Lower lobe of right lung (tissue), 2 donors: ENCODE measurements at places on chromosomes 1 and 21. TPM values are rescaled to one million over a fixed set of nuclear protein-coding genes. Genes with fewer than 3 reads are reported as not detected.

DNA sequence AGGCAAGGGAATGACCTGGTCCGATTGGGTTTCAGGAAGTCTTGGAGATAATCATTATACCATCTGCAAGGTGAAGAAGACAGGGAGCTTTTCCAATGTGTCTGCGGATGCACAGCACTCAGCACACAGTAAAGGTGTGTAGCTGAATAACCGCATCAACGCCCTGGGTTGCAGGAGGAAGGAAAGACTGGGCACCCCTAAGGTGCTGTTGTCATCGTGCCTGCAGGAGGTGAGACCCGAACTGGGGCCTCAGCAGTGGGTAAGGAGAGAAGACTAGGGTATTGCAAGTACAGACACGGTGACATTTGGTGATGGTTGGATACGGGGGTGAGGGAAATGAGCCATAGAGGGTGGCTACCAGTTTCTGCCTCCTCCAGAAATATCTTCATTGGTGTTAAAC lies 1.1 kb upstream of the TRIM62 start:
- H3K27me3 ChIP-seq, result no peaks in the 10 kb centered on the region
- no peak overlapping the region for H3K27ac ChIP-seq
- H3K4me1 ChIP-seq, result peaks cover 9% of the 10 kb centered on the region
- DNase-seq, result no peak
- H3K36me3 ChIP-seq, result no peaks in the 10 kb centered on the region

- H3K4me3 ChIP-seq, result no peak overlapping the region
- H3K4me1 ChIP-seq, result no peaks in the 10 kb centered on the region
- H3K27ac ChIP-seq, result no peak overlapping the region
These were observed 90.1 kb downstream of the TMEM53 start for GRCh38 chr1:44584167-44584566.

DNA sequence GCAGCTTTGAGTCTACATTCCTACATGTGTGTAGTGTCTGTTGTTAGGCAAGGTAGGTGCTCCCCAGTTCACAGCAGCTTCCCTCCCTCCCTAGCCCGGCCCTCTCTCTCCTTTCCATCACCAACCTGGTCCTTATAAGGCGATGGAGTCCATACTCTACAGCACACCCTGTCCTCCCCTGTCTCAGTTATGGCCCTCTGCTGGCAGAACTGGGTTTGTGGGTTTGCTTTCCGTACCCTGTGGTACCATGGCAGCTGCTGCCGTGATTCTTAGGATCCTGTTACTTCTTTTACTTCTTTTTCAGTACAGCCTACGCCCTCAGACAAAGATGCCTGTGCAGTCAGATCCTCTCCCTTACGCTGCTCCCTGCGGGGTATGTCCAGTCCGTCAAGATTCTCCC lies 31.7 kb downstream of the AK5 start:
- no peak for DNase-seq
- H3K4me1 ChIP-seq, result no peaks in the 10 kb centered on the region
- no peak overlapping the region for H3K27ac ChIP-seq
- H3K27me3 ChIP-seq, result no peaks in the 10 kb centered on the region
- no peaks in the 10 kb centered on the region for H3K36me3 ChIP-seq
- no peak overlapping the region for H3K4me3 ChIP-seq

- H3K36me3 ChIP-seq, result no peaks in the 10 kb centered on the region
- H3K27ac ChIP-seq, result no peak overlapping the region
- H3K4me1 ChIP-seq, result peaks cover 53% of the 10 kb centered on the region
- H3K27me3 ChIP-seq, result no peaks in the 10 kb centered on the region
- no peak overlapping the region for H3K4me3 ChIP-seq
These were observed 112.5 kb downstream of the RERE start for GRCh38 chr1:8704866-8705506.

DNA sequence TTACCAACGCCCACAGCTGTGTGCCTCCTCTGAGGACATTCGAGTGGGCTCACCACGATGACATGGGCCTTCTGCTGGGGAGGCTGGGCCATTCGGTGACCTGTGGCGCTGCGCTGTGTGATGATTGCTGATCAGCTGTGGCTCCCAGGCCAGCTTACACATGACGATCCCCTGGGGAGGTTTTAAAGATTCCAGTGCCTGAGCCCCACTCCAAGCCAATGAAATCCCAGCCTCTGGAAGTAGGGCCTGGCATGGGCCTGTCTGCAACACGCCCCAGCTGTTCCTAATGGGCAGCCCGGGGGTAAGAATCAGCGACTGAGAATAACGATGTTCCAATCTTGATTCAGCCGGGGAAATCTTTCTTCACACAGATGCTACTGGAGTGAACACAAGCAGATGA lies 153.7 kb downstream of the KCNJ6 start:
- H3K4me3 ChIP-seq, result no peak overlapping the region
- no peaks in the 10 kb centered on the region for H3K36me3 ChIP-seq
- DNase-seq, result no peak
- H3K27ac ChIP-seq, result no peak overlapping the region

DNA sequence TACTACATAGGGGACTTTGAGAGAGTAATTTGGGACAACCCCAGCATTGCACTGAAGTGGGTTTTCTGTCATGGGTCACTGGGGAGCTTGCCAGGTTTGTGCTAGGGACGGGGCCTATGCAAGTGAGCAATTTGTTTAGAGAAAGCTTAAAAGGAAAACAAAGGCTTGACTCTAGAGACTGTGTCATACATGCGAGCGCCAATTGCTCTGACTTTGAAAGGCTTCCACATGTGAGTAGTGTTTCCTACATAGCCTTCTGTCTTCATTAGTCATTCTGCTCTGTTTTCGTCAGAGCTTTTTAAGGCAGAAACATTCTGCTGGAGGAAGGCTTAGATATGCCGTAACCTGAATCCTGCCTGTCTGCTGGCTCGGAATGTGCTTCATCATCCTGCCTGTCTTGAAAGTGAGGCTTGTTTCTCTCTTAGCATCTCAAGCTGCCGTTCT lies 28.4 kb downstream of the TRIM45 start:
- H3K27ac ChIP-seq, result no peak overlapping the region
- H3K36me3 ChIP-seq, result peaks cover 27% of the 10 kb centered on the region
- H3K27me3 ChIP-seq, result no peaks in the 10 kb centered on the region

OR2T29 gene
- total RNA-seq, result not detected

C8A gene
- not detected for total RNA-seq

MIXL1 gene
- 0.38 TPM for total RNA-seq

COL11A1 gene
- 0.56 TPM for total RNA-seq

DNA sequence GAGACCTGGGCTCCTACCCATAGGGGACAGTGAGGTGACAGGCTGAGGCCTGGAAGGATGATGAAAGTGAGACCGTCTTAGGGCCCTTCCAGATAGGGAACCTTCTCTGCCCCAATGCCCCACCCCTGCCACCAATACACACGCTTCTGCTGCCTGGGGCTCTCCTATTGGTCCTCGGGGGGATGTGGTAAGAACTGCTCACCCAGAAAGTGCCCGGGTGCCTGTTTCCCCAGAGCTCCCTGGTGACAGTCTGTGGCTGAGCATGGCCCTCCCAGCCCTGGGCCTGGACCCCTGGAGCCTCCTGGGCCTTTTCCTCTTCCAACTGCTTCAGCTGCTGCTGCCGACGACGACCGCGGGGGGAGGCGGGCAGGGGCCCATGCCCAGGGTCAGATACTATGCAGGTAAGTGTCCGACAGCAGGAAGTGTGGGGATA lies 948 bp downstream of the SEMA4A start:
- peak; percentile 84 for DNase-seq
- peaks cover 5% of the 10 kb centered on the region for H3K27me3 ChIP-seq
- peak overlapping the region; percentile 42 for H3K27ac ChIP-seq
- H3K36me3 ChIP-seq, result no peaks in the 10 kb centered on the region
- peak overlapping the region; percentile 34 for H3K4me3 ChIP-seq

- H3K27ac ChIP-seq, result no peak overlapping the region
- H3K36me3 ChIP-seq, result no peaks in the 10 kb centered on the region
- no peak overlapping the region for H3K4me3 ChIP-seq
- H3K27me3 ChIP-seq, result no peaks in the 10 kb centered on the region
These were observed 56.7 kb downstream of the DPT start for GRCh38 chr1:168672278-168672677.

DNA sequence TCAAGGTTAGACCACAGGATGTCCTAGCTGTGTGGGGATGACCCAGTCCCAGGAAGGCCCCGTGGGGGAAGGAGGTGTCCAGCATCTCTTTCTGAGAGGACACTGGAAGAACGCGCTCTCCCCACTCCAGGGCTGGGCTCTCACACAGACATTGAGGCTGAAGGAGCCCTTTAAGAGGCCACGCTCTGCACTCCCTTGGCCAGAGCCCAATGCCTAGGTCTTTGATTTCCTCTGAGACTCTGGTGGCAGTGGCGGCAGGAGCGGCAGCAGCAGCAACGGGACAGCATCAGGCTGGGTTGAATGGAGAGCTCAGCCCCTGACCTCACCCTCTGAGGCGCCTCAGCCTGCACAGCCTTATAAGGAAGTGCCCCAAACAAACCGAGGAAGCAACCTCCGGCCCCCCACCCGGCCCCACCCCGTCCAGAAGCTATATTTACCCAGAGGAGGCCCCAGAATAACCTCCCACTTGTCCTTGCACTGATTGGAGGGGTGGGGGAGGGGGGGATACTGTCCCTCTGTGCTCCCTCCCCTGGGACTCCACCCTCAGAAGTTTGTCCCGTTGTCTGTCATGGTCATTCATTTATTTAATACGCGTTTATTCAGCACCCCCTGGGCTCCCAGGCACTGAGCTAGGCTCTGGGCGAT lies 12.3 kb downstream of the NES start:
- no peaks in the 10 kb centered on the region for H3K36me3 ChIP-seq
- H3K4me3 ChIP-seq, result no peak overlapping the region
- H3K27ac ChIP-seq, result peak overlapping the region; percentile 76

SYCP1 gene
- total RNA-seq, result not detected

DNA sequence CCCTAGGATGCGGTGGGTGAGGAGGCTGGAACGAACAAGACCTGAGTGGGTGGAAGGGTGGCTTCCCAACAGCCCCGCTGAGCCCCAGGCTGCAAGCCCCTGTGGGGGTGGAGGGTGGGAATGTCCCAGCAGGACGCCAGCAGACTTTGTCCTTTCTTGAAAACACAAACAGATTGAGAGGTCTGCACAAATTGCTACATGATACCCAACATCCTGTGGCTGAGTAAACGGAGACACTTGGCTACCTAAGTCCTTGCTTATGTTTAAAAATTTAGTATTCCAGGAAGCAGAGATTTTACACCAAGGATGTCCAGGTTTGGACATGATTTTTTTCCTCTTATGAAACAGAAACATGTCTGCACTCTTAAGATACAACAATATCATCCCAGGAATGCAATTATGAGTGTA lies 11.8 kb upstream of the F3 start:
- H3K4me3 ChIP-seq, result no peak overlapping the region
- no peaks in the 10 kb centered on the region for H3K27me3 ChIP-seq
- H3K27ac ChIP-seq, result peak overlapping the region; percentile 3
- peaks cover 4% of the 10 kb centered on the region for H3K4me1 ChIP-seq
